Activated CD8-positive, alpha-beta T cell treated with anti-CD3 and anti-CD28 coated beads, Interleukin-2, amount 10 ng/mL, durations not matched to agents 7 days and 5 days (primary cell): ENCODE measurements at places on chromosomes 2 and 18. TPM values are rescaled to one million over a fixed set of nuclear protein-coding genes. Genes with fewer than 3 reads are reported as not detected.

RAPH1 gene
- 1.1 TPM for total RNA-seq

CD226 gene
- total RNA-seq, result 52.2 TPM

IFIH1 gene
- 37.3 TPM for total RNA-seq

COBLL1 gene
- total RNA-seq, result not detected

MALL gene
- not detected for total RNA-seq

TTR gene
- not detected for total RNA-seq
